ENCODE measurements at places on chromosomes 1 and 21.

DNA sequence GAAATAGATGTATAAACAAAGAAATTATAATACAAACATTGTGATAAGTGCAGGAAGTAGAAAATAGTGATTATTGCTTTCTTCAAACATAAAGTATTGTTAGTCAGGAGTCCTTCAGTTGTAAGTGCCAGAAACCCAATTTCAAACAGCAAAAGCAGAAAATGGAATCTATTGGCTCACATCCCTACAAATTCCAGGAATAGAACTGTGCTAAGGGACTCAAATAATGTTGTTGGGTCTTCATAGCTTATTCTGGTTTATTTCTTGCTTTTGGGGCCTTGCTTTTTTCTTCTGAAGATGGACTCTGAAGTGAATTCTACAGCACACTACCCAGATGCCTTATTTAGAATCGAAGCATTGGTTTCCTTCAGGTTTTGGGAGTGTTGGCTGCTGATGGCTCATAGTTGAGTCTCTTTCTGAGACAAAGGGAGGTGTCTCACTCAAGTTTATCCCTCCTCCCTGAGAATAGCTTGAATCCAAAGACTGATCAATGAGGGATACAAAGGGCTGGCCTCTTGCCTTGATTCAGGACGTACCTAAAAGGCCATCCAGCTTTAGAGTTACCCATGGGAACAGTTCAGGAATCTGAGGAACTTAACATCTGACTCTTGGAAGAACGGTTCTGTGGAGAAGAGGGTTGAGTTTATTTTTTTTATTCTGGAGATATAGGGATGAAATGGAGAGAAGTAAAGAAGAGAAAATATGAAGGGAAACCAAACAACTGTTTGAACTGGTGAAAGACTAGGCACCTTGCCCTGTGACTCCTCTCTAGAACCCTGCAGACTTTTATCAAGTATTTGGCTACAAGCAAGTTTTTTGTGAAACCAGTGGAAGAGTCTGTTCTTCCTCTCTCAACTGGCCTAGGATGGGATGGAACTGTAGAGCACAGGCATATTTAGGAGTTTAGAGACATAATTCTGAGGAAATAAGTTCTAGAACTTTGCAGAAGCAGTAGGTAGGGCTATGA, 39.0 kb upstream of the ATG4C start:
- no peak for DNase-seq

GRCh38 chr1:30763651-30764248, 6.2 kb upstream of the LAPTM5 start:
- no peak for DNase-seq

GRCh38 chr1:89698020-89698560, 65.2 kb downstream of the LRRC8C start:
- no peak for DNase-seq

GRCh38 chr1:21232044-21232443, 55.3 kb upstream of the EIF4G3 start:
- no peak for DNase-seq

- no peak for DNase-seq
These were observed 4.9 kb upstream of the DMRTA2 start for GRCh38 chr1:50427818-50428779.

- DNase-seq = no peak
These were observed 4.1 kb downstream of the EIF2D start for GRCh38 chr1:206608108-206608698.

DNA sequence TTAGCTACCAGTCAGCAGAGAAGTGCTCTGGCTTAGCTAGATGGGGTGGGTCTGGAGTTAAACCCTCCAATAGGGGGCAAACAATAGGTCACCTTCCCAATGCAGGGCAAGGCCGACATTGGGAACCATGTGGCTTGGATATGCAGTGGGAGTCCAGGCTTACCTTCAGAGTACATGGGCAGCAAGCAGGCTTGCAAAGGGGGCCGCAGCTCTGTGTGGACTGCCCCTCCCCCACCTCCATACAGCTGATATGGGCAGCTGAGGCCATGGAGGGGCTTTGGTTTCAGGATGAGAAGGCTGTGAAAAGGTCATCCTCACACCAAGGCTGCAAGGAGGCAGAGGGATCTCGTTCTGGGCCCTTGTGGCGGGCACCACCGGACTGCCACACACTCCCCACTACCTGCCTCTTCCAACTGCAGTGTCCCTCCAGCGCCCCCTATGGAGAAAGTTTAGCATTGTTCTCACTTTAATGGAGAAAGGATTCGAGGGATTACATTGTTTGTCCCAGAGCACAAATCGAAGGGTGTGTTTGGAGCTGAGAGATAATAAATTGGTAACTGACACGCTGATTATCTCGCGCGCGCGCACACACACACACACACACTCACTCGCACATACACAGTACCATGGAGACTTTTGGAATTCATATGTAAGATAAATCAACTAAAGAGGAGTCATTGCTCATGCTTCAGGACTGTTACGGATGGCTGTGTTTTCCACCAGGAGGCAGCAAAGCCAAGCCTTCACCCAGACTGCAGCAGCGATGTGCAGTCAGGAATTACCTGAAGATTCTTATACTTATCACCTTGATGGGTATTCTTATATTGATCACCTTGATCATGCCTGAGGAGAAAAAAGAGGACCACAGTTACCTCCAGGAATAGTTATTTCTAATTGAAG, 7.0 kb upstream of the SMCP start:
- no peak for DNase-seq

DNA sequence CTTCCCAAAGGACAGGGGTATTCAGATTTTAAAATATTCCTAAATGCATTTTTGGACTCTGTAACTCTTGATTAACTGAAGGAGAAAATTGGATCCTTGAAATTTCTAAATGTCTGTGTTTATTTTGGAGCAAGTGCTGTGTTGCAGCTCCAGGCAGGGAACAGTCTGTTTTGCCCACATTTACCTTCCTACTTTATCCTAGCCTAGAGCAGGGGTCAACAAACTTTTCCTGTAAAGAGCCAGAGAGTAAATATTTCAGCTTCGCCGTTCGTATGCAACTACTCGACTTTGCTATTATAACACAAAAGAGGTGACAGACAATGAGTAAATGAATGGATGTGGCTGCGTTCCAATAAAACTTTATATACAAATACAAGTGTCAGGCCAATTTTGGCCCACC, 402.2 kb downstream of the GPATCH2 start:
- no peak for DNase-seq

- no peak for DNase-seq
These were observed 1.9 kb upstream of the DYRK1A start for GRCh38 chr21:37364722-37365121.

DNA sequence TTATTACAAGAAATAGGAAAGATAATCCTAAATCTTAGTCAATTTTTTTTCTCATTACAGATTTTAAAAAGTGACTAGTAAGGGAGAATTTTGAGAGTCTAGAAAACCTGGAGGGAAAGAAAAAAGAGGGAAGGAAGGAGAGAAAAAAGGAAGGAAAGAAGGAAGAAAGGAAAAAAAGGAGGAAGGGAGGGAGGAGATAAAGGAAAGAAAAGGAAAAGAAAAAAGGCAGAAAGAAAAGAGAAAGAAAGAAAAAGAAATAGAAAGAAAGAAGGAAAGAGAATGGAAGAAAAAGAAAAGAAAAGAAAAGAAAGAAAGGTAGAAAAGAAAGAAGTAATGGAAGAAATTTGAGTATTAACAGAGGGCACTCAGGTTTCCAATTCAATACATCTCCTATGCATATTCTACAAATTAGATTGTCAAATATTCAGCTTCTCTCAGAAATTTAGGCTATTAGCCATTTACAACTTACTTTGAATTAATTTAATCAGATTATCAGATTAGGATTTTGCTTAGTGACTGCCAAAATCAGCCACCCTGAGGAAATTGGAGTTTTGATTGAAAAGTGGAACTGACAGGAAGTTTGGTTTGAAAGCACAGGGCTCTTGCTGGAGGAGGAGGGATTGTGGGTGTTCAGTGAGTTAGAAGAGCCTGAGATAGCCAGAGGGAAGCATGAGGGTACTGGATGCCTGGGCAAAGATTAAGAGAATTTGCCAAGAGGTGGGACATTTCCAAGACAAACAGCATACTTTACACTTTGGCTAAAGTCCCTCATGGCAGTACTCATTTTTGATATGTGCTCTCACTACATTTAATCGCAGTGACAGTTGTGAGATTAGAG, 677.8 kb downstream of the USP25 start:
- no peak for DNase-seq

GRCh38 chr1:187844313-187844712, 1015.6 kb downstream of the PLA2G4A start:
- DNase-seq = no peak

DNA sequence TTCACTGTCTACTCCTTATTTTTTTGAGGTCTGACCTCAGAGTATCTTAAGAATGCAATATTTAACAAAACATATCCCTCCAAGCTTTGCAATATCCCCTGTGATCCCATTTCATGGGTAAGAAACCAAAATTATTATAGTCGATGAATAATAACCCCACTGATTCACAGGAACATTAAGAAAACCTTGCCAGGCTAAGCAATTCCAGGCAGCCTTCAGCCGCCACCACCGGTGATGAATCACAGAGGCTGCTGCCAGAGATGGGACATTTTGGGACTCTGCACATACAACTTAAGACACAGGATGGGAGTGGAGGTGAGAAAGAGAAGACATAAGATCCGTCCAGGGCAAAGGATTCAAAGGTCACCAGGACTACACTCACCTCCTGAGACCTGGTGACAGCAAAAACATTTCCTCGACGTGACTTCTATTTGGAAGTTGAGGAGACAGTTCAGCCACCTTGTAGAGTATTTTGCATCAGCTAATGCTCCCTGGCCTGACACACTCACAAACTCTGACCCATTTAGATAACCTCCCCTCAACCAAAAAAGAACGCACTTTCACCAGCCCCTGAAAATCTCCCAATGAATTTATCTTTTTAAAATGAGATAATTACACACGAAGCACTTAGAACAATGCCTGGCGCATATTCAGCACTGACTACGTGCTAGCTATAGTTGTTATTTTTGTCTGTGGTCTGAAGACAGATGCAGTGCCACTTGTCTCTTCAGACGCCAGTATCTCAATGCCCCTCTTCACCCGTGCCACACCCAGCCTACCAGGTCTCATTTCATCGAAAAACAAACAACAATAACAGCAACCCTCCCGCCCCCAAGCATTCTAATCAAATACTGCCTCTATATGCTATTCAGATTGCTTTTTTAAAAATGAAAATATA, 17.8 kb upstream of the OVAAL start:
- DNase-seq = no peak

DNA sequence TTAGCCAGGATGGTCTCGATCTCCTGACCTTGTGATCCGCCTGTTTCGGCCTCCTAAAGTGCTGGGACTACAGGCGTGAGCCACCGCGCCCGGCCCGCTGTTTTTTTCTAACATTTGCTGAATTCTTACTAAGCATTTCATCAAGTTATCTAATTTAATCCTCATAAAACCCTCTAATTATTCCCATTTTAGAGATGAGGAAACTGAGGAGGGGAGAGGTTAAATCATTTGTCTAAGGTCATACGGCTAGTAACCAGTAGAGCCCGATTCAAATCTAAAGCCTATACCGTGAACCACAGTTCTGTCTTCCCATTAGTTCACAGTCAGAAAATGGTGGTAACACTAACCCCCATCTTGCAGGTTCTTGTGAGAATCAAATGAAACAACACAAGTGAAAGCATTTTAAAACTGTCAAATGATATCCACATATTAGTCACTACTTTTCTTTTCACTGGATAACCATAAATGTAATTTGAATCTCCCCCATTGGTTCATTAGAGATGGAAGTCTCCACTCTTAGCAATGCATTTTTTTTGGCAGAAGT, 10.6 kb downstream of the HEYL start:
- no peak for DNase-seq

GRCh38 chr1:16142383-16142995, 13.4 kb downstream of the EPHA2 start:
- DNase-seq = no peak

DNA sequence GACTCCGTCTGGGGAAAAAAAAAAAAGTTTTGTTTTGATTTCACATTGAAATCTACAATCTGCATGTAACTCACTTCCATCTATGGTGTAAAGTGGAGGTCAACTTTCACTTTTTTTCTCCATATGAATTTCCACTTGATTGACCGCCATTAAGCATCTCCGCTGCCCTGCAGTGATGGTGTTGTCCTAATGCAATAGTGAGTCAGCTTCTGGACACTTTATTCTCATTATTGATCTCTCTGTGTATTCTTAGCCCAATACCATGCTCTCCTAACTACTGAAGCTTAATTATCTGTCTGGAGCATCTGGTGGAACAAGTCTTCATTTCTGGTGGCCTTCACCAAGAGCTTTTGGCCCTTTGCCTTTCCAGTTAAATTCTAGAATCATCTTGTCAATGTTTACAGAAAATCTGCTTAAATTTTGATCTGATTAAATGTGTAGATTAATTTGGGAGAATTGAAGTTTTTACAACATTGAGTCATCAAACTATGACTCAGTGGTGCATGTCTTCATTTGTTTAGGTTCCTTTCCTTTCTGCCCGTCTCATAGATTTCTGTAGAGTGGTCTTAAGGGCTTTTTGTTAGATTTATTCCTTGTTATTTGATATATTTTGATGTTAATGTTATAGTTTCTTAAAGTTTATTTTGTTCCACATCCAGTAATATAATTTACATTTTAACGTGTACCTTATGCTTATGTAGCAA, 181.5 kb downstream of the PRDM2 start:
- DNase-seq = no peak

- DNase-seq = no peak
These were observed 36.1 kb downstream of the TNNT2 start for GRCh38 chr1:201341377-201341776.

- DNase-seq = no peak
These were observed 17.9 kb upstream of the MIIP start for GRCh38 chr1:12001249-12001917.

- no peak for DNase-seq
These were observed 136.8 kb downstream of the PRDM16 start for GRCh38 chr1:3205815-3206214.

DNA sequence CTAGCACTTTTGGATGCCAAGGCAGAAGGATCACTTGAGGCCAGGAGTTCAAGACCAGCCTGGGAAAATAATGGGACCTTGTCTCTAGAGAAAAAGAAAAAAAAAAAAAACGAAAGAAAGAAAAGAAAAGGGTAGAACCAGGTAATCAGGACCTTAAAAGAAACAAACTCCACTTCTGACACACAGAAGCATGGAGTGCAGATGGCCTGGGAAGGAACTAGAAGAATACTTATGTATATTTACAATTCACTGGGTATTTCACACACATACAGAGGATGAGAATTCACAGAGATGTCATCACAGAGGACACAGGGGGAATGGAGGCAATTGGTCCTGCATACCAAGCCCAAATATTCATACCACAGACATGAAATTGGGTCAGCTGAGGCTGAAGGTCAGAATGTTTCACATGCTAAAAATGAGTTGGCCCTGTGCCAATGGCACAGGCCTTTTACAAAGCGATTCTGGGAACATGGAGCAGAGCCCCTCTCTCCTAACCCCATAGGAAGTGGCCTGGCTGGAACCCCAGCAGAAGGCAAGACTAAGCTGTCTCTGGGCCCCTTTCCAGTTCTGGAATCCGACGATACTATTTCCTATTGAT, 4.4 kb downstream of the B4GALT3 start:
- DNase-seq = no peak
